ENCODE measurements at places on chromosomes 3 and 15.

- no peak for DNase-seq
Measured at GRCh38 chr3:152742368-152743347, 92.3 kb upstream of the P2RY1 start.

DNA sequence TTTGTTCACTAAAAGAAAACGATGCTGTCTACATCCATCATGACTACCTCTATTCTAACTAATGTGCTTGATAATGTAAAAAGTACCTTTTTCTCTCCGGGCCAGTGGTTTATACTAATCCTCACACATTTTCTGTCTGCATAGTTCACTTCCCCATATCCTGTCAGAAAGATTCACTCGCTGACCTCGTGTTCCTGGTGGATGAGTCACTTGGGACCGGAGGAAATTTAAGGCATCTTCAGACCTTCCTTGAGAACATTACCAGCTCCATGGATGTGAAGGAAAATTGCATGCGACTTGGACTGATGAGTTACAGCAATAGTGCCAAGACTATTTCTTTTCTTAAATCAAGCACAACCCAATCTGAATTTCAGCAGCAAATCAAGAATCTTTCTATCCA lies 33.8 kb downstream of the COL6A5 start:
- DNase-seq, result no peak

GRCh38 chr15:37339856-37340255 lies 239.5 kb upstream of the MEIS2 start:
- no peak for DNase-seq

GRCh38 chr3:41176596-41176995 lies 22.7 kb upstream of the CTNNB1 start:
- no peak for DNase-seq

DNA sequence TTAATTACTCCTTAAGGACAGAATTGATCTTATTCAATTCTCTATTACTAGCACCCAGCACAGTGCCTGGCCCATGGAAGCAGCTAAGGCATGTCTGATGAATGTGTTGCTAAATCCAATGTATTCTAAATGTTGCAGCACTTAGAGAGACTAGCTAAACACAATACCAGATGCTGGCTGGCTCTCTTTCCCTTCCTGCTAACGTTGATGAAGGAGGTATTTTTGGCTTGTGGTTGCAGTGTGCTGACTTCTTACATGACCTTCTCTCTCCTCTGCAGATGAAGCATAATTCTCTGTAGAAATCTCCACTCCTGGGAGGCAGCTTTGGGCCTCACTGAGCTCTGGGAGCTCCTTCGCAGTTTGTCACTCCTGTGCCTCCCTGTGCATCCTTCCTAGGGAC lies 183.6 kb downstream of the PEX5L start:
- no peak for DNase-seq

- peak; percentile 34 for DNase-seq
Measured at GRCh38 chr3:184812662-184813042, 686 bp downstream of the VPS8 start.

Measured in stimulated activated naive CD8-positive, alpha-beta T cell treated with anti-CD3 and anti-CD28 coated beads, Interleukin-15, Interleukin-2, amounts not matched to agents 100 U/mL and 50 U/mL, for 24 hours (primary cell).